ENCODE measurements at places on chromosomes 16 and 17. TPM values are rescaled to one million over a fixed set of nuclear protein-coding genes. Genes with fewer than 3 reads are reported as not detected.

Gene CPHXL2
- total RNA-seq = not detected

Gene LRRC37A2
- total RNA-seq = 6.9 TPM

Gene KRT31
- total RNA-seq = not detected

Gene TPPP3
- total RNA-seq = 79.2 TPM

Gene MSL1
- 84.1 TPM for total RNA-seq

Gene BCAS3
- 21.2 TPM for total RNA-seq

DNA sequence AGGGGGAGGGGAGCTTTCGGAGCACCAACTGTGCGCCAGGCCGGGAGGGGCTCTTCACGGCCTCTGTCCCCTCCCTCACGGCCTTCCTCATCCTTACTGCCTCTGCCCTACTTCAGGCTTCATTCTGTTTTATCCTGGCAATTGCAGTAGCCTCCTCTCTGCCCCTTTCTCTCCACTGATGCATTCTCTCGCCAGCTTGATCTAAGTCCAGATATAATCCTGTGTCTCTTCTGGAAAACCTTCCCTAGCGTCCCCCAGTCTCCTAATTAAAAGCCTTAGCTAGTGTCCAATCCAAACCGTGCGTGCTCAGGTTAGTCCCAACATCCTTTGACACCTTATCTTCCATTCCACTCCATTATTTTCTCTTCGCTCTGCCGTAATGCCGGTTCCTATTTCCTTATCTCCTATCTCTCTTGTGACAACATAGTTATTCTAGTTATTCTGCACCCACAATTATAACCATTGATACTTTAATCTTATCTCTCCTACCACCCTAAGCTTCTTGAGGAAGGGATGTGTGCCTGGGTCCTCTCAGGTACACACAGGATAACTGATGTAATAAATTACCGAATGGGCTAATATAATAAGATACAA is 869 bp downstream of the ZNF48 start:
- no peak for DNase-seq

GRCh38 chr16:86042393-86042792 is 143.4 kb downstream of the IRF8 start:
- DNase-seq = no peak

DNA sequence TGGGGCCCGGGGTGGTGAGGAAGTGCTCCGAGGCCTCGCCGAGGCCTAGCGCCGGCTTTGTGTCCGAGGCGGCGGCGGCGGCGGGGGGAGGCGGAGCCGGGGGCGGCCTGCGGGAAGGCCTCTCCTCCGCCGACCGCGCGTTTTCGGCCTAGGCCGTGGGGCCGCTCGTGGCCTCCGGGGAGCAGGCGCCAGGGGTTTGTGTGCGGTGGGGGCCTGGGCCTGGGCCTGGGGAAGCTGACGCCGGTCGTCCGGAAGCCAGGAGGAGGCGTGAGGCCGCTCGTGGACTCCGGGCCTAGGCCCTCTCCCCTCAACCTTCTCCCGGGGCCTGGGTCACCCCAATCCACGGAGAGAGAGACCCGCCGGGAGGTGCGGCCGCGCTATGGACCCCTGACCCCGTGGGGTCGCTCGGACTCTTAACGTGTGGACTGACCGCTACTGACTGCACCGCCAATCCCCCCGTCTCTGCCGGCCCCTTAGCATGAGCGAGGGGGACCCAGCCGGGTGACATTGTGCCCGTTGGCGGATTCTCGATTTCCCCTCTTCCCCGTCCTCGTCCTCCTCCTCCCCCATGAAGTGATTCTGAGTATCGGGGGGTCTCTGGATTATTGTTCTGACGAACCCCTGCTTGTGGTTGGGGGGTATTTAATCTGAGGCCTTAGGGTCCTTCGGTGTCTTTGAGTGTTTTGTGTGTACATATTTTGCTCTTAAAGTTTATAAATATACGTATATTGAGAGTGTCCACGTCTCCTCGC is 660 bp downstream of the RBBP6 start:
- peak; percentile 49 for DNase-seq

DNA sequence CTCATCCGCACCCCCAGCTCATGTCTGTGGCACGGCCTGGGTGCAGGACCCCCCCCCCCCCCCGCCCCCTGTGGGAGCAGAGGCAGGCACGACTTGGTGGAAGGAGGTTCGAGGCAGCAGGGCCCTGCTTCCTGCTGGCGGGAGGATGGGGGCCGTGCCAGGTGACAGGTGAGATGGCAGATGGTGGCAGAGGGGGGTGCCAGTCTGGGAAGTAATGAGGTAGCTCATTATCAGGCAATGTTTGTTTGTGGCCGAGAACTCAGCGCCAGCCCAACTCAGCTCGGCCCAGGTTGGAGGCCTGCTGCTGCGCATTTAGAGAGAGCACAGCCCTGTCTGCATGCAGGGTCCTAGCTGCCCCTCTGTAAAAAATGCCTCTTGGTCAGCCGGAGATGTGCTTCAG is 40.1 kb upstream of the JPH3 start:
- no peak for DNase-seq

- DNase-seq = peak; percentile 89
Observed at GRCh38 chr16:10828851-10829366, 10.3 kb upstream of the TVP23A start.

DNA sequence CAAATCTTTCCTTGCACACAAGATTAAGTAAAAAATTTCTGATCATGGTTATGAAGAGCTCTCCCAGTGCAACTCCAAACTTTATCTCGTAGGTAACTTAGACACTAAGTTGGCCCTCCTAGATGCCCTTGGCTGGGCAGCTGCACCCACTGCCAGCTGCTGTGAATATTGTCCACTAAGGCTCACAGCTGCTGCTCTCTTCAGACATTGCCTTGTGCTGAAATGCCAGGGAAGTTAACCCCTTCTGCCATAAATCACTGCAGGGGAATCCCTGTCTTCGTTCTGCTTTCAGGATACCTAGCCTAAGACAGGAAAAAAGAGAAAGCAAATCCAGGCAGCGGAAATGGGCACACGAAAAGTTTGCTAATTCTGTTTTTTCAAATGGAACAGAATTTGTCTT is 106.4 kb downstream of the IRX5 start:
- no peak for DNase-seq

DNA sequence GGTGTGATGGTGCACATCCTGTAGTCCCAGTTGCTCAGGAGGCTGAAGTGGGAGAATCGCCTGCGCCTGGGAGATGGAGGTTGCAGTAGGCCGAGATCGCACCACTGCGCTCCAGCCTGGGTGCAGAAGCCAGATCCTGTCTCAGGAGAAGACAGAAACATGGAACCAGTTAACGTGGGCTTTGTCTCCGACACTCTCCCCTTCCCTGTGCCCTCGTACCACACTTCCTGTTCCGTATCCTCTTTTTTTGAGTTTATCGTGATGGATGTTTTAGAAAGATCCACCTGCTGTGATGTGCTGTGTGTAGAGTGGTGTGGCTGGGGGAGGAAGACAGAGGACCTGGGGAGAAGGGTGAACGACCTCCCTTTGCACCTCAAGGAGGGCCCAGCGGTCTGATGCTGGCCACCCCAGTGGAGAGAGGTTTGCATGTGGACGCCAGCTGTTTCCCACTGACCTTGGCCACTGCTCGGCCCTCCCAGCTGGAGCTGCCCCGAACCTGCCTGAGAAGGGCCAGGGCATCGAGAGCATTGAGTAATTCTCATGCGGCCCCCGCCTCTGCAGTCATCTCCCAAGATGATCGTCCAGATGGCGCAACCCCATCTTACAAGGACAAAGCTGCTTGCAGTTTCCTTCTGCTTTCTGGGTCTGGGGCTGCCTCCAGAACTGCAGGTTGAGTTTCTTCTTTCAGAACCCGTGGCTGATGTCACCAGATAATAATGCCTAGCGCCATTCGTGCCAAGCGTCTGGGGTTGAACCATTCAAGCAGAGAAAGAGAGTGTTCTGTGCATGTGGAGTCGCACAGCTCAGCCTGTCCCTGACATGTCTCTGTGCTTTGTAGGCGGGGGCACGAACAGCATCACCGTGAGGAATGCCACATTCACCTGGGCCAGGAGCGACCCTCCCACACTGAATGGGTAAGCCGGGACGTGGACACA is 126.3 kb downstream of the ABCC1 start:
- DNase-seq = peak; percentile 89

DNA sequence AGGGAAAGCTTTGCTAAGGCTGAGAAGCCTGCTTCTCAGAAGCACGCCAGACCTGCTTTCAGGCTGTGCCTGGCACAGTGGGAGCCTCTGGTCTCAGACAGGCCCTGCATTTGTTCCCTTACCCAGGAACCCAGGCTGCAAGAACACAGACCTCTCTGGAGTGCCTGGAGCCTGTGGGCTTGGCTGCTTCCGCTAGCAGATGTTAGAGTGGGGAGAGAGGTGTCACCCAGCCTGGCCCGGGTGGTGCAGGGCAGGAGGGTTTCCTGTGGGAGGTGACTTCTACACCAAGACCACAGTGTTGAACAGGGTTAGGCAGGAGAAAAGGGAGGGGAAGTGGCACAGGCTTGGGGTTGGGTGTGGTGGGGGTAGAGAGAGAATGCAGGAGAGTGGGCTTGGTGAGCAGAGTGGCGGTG is 35.8 kb upstream of the ADGRG1 start:
- DNase-seq = no peak

DNA sequence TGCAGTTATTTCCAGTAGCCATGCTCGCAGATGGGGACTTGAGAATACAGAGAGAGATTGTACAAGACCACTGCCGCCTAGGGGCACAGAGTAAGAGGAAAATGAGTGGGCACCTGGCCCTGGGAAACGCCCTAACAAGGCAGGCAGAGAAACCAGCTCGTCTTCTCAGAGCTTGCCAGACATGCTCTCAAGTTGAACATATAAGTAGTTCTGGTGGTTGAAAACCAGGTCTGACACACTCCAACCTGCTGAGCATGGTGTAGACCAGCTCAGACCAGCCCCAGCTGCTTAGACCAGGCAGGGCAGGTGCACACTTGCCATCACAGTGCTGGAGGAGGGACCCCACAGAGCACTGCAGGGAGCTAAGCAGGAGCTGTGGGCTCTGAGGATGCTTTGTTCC is 250.5 kb downstream of the CPPED1 start:
- no peak for DNase-seq

GRCh38 chr17:37327341-37328090 is 48.3 kb upstream of the C17orf78 start:
- no peak for DNase-seq

DNA sequence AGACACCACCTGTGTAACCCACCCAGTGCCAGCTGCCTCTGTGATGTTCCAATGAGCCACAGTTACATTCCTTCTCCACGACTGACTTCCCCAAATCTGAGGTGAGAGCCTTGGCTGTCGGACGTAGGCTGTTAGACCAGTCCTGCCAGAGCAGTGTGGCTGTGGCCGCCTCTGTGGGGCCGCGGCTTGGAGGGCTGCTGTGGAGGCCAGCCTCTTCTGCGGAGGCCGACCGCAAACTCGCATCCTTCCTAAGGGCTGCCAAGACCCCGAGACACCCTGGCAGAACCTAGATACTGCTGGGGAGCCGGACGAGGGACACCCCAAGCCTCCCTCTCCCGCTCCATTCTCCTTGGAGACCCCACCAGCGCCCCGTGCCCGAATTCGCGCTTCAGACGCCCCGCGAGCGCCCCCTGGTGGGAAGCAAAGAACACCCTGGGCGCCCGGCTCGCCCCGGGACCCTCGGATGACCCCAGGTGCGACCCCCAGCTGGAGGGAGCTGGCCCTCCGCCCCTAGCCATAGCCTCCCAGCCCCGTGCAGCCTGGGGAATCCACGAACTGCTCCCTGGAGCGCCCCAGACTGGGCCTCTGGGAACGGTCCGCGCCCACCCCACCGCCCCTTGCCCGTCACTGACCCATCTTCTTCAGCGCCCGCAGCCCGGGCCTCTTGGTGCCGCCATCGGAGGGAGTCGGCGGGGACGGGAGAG is 547 bp downstream of the PLCD3 start:
- no peak for DNase-seq

GRCh38 chr16:28876973-28877654 is 1.2 kb upstream of the ATP2A1 start:
- no peak for DNase-seq
